ENCODE measurements at places on chromosomes 11 and 22.
A peak's percentile ranks its signal among the peaks of the same experiment; 100 is the strongest.

DNA sequence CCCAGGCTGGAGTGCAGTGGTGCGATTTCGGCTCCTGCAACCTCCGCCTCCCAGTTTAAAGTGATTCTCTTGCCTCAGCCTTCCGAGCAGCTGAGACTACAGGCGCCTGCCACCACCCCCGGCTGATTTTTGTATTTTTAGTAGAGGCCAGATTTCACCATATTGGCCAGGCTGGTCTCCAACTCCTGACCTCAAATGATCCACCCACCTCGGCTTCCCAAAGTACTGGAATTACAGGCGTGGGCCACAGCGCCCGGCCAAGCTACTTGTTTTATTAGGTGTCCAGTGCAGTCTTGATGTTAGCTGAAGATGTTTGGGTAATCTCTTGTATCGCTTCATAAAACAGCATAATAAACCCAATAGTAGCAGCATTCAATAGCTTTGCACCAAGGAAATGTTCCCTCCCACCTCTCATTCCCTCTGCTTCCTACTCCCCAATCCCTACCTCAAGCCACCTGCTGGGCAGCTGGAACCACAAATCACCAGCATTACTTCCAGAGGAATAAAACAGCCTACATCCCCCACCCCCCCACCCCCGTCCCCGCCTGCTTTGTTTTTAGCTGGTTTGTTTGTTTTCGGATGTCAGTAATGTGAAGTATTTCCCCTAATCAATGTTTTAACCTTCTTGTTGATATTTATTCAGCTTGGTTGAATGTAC lies 11.0 kb upstream of the GRIK4 start:
- no peak for DNase-seq

GRCh38 chr11:120800206-120800605 lies 223.7 kb upstream of the TBCEL start:
- DNase-seq, result no peak

DNA sequence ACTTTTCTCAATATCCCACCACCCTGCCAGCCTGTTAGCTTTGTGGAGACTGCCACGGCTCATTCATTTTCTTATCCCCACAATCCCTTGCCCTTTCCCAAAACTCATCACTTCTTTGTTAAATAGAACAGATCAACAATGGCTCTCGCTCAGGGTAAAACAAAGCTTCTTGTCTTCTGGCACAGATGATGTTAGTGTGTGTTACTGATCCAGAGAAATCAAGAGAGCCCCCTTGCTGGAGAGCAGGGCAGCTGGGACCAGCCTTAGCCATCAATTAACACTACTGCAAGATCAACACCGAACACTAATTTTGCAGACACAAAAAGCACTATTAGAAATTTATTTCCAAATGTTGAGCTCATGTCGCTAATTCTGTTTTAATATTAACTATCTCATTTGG lies 420.9 kb downstream of the TENM4 start:
- DNase-seq, result no peak

GRCh38 chr11:35501776-35502175 lies 23.6 kb downstream of the PAMR1 start:
- DNase-seq, result no peak

- DNase-seq, result no peak
Observed at GRCh38 chr22:50701428-50702154, 29.0 kb downstream of the SHANK3 start.

DNA sequence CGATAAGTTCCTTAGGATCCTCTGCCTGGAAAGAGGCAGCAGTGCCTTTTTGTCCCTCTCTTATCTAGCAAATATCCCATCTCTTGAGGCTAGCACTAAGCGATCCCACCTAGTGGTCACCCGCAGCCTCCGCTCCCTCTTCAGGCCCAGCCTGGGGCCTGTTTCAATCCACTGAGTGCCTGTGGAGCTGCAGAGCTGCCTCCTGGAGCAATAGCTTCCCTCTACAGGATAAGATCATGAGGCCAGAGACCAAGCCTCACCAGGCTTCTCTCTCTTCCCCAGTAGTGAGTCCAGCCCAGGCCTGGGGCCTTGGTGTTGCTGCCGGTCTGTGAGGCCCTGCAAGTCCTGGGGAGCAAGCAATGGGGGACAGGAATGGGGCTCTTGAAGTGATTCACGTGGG lies 65.8 kb downstream of the SLC22A12 start:
- DNase-seq, result peak; percentile 47

All from iPS DF 6.9 (cell line).